ENCODE measurements at places on chromosomes 11 and 22.

GRCh38 chr11:73716153-73717056, 44.5 kb downstream of the RAB6A start:
- DNase-seq = no peak

DNA sequence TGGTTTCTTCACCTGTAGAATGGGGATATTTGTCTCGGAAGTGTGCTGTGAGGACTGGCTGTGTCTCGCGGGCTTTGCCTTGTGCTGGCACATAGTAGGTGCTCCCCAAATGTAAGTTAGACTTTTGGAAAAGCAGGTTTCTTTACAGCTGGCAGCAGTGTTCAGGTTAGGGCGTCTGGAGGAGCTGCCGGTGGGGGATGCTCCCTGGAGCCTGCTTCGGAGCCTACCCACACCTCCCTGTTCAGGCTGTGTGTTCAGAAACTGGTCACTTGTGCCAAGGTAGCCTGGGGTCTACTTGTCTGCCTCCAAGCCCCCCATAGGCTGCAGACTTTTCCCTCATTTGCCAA, 60.0 kb downstream of the OTOG start:
- DNase-seq = no peak

DNA sequence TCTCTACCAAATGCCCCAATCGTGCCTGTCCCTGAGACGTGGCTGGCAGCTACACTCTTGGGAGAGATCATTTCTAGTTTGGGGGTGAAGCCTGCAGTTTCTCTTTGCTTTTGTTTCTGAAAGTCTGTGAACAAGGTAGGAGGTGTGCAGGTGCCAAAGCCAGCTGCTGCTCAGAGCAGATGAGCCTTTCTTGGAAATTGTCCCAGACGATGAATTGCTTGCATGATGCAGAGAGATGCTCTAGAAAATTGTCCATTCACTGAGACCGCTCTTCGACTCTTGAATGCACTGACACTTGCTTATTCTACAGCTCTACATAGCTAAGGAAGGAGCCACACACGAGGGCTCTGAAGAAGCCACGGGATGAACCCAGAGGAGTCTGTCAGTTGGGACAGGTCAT, 225.6 kb upstream of the E2F8 start:
- DNase-seq = no peak

DNA sequence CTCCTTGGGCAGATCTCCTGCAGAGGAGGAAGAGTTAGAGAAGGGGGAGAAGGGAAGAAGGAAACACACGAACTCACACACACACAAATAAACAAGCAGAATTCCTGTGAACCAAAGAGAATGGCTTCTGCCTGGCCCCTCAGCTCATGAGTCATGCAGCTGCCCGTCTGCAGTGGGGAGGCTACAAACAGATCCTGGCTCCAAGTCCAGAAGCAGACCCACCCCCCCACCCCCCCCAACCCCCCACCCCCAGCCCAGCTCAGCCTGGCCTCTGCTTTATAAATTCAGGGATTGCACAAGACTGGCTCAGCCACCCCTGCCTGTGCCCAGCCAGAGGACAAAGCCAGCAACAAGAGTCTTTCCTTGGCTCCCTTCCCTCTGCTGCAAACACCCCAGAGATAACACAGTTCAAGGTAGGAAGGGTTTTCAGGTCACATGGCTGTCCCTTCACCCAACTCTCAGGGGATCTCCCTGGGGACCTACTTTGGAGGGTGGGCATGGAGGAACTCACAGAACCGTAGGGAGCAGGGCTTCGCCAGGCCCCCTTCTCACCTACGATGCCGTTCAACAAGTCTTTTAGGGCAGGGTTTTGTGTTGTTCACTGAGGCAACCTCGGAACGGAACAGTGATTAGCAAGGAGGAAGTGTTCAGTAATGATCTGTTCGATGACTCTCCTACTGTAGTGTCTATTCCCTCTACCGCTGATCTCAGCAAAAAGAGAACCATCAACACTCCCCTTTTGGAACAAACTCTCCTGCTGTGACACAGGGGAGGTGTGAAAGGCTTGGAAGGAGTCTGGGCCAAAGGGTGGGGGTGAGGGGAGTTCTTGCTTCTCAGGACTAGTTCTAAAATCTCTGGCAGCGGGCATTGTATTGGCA, 35.5 kb downstream of the RPL27A start:
- DNase-seq = no peak

GRCh38 chr11:91160661-91161060, 937.8 kb upstream of the CHORDC1 start:
- DNase-seq = no peak

DNA sequence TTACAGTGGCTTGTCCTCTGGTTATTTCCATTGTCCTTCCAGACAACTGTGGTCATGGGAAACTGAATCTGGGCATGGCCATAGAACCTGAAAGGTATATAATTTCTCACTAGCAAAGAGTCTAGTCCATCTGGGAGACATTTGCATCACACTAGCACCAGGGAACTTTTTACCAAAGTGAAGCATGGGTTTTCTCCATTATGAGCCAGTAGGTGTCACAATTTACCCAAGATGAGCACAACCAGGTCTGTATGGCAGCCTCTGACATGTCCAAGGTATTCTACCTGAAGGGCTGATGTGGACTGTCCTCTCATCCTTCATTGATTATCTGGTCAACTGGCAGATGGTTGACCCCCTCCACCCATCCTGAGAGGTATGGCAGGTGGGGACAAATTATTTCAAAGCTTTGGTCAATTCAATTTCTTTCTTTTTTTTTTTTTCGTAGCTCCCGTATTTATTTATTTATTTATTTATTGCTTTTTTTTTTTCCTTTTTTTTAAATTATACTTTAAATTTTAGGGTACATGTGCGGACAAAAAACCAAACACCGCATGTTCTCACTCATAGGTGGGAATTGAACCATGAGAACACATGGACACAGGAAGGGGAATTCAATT, 425.9 kb downstream of the TMEM135 start:
- DNase-seq = no peak

GRCh38 chr11:111361052-111361801, 17.8 kb downstream of the POU2AF1 start:
- DNase-seq = no peak

GRCh38 chr11:132030896-132031295, 660.5 kb downstream of the NTM start:
- DNase-seq = no peak

DNA sequence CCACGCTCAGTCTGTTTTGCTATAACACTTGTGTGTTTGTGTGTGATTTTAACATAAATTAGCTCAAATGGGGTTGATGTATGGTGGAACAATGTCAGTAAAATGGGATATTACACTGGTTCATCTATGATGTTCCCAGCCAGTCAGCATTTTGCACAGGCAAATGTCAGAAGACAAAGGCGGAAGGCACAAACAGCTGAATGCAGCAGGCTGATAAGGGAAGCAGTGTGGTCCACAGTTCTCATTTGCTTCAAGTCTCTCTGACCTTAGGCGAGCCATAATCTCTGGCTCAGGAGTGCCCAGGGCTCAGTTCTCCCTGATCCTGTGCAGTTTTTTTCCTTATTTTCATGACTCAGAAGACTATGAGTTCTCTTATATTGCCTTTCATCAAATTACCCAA, 102.7 kb downstream of the FAR1 start:
- no peak for DNase-seq

DNA sequence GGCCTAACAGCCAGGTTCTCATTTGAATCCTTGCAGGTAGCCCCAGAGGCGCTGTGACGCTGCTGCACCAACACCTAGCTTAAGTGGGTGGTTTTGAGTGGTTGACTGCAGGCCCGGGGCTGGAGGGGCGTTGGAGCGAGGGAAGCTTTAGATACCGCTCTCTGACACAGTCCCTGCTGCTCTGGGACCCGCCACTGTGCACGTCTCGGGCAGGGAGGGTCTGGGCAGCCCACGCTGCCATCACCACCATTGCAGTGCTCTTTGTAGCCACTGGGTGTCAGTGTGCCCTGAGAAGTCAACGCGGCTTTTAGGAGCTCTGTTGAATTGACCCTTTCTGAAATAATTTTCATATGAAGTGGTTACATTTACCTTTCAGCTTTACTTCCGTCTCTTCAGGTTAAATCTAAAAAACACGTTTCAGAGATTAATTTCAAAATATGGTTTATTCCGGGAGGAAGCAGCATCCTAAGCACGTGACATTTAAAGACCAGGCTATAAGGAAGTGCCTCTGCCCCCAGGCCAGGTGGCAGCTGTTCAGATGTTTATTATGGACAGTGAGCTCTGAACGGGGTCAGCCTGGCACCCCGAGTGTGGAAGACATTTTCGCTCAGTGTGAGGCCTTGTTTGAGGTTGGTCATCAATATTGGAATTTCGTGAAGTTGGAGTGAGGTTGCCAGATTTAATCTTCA, 30.9 kb upstream of the PARVB start:
- peak; percentile 58 for DNase-seq

GRCh38 chr11:27089746-27090145, 49.1 kb downstream of the BBOX1 start:
- DNase-seq = no peak

DNA sequence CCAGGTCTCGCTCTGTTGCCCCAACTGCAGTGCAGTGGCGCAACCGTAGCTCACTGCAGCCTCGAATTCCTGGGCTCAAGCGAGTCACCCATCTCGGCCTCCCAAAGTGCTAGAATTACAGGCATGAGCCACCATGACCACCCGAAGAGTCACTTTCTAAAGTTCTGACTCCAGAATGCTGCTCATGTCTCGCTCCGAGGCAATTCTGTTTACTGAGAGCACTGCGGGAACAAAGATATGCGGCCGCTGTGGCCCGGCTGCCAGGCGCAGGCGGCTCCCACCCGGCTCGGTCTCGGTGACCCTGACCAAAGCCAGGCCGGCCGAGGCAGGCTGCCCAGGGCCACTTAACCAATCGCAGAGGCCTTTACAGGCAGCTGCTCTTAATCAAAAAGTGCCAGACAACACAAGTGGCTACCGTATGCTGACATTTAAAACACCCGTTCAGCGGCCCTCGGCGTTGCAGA, 78.7 kb downstream of the PHF21B start:
- DNase-seq = no peak

DNA sequence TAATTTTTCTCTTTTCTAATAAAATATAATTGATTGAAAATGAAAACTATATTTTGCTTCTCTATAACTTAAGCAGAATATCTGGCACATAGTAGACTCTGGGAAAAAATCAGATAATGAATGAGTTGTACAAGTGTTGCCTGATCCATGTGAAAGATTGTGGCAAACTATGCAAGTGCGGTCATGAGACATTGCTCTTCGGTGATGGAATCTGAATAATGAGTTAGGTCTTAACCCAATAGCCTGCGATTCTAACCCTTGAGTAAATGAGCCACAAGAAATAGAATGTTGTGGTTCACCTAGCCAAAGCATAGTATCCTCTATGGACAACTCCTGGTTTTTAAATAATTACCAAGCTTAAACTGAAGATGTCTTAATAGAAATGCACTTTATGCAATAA, 333.7 kb upstream of the LUZP2 start:
- DNase-seq = no peak

DNA sequence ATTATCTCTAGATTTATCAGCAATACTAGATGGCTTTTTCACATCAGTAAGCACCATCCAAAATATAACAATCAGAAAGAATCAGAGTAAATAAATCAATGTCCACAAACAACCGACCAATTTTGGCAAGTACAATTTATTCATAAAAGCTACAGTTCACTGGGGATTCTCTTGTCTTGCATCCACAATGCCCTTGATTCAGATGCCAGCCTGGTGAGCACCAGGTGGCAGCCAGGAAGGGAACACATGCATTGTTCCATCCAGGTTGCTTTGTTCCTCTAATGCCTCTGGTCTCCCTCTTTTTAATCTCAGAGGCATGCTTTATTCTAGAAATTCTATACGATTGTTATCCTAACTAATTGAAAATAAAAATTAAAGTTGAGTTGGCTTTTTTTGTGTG, 242.1 kb upstream of the KIRREL3 start:
- DNase-seq = no peak

- DNase-seq = no peak
Measured at GRCh38 chr22:40237241-40237640, 59.5 kb downstream of the TNRC6B start.

- DNase-seq = peak; percentile 83
Measured at GRCh38 chr11:67240576-67241389, 25.5 kb upstream of the GRK2 start.

GRCh38 chr11:128897826-128898225, 6.7 kb downstream of the KCNJ5 start:
- DNase-seq = no peak

DNA sequence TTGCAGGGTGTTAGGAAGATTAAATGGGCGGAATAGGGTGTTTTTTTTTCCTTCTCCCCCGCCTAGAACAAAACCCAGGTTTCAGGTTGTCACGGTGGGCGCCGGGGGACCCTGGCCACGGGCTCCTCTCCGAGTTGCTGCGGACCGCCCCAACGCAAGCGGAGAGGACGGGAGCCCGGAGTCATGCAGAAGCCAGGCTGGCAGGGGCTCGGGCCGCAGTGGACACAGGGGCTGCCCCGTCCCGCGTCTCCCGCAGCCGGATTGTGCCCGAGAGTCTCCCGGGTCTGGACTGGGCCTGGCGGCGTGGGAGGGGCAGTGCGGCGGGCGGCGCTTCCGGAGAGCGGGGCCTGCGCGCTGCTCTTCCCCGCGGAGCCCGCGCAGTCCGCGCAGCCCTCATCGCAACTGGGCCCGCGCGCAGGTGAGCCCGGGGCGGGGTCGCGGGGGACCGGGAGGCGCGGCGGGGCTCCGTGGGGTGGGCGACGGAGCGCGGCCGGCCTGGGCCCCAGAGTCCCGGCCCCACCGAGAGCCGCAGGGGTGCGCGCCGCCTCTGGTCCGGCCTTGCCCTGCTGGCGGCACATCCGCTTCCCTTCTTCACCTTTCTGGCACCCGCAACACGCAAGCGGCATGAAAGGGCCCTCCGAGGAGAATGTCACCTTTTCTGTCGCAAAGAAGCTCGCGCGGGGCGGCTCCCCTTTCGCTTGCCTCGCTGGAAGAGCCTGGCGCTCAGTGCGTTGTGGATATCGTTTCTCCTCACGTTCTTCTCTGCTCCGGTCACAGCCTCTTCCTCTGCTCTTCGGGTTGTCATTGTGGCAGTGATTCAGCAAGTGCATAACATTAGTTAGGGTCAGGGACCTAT, at the start of gene TIRAP:
TIRAP (plus strand) TSS at position 358 of the 856 bp plus-strand sequence. CDS start 7,802 bp downstream, outside the sequence.
- DNase-seq = peak; percentile 66

- DNase-seq = no peak
Measured at GRCh38 chr11:105670811-105671210, 60.9 kb downstream of the GRIA4 start.

- no peak for DNase-seq
Measured at GRCh38 chr11:113728814-113729213, 22.7 kb upstream of the TMPRSS5 start.

DNA sequence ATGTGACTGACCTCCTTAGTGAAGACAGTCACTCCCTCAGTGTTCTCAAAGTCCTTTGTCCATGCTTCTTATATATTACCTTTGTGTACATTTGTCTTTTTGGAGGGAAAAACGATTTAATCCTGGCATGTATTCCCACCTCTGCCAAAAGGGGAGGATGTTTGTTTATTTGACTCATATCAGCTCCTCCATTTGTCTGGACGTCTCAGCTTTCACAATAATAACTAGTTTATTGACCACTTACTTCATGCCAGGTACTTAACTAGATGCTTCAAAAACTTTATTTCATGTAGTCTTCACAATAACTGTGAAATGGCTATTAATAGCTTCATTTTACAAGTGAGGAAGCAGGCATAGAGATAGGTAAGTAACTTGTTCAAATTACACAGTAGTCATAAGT, 5.3 kb downstream of the TBCEL start:
- DNase-seq = no peak

- DNase-seq = no peak
Measured at GRCh38 chr11:17542249-17542648, 2.0 kb downstream of the USH1C start.

- no peak for DNase-seq
Measured at GRCh38 chr11:15500643-15501042, 385.9 kb downstream of the INSC start.

- DNase-seq = no peak
Measured at GRCh38 chr11:78685156-78685555, 110.5 kb upstream of the NARS2 start.
